Fibroblast of the aortic adventitia (primary cell): ENCODE measurements at places on chromosomes 7 and 10. TPM values are rescaled to one million over a fixed set of nuclear protein-coding genes. Genes with fewer than 3 reads are reported as not detected.

NKX6-2 gene
- not detected in 2 replicates for total RNA-seq

CCDC146 gene
- 1.4 and 2.0 TPM in 2 replicates for total RNA-seq

TSPAN12 gene
- 1.5 and 5.6 TPM in 2 replicates for total RNA-seq

CBX3 gene
- total RNA-seq: 160 and 225 TPM in 2 replicates
